Right lung (tissue), 10 donors: ENCODE measurements at places on chromosomes 12 and 14.

GRCh38 chr12:82942991-82943401 lies 256.3 kb downstream of the TMTC2 start:
- DNase-seq: no peak

GRCh38 chr12:27787559-27787958 lies 7.5 kb upstream of the MANSC4 start:
- no peak for DNase-seq

- no peak for DNase-seq
Observed at GRCh38 chr12:26373606-26374495, 178.5 kb downstream of the SSPN start.

- DNase-seq: no peak
Observed at GRCh38 chr14:40629144-40629543, 977.5 kb upstream of the LRFN5 start.
